ENCODE measurements at places on chromosomes 4 and X. TPM values are rescaled to one million over a fixed set of nuclear protein-coding genes. Genes with fewer than 3 reads are reported as not detected.

GRCh38 chrX:129653181-129653970 lies 1.4 kb downstream of the APLN start:
- no peak for DNase-seq

DNA sequence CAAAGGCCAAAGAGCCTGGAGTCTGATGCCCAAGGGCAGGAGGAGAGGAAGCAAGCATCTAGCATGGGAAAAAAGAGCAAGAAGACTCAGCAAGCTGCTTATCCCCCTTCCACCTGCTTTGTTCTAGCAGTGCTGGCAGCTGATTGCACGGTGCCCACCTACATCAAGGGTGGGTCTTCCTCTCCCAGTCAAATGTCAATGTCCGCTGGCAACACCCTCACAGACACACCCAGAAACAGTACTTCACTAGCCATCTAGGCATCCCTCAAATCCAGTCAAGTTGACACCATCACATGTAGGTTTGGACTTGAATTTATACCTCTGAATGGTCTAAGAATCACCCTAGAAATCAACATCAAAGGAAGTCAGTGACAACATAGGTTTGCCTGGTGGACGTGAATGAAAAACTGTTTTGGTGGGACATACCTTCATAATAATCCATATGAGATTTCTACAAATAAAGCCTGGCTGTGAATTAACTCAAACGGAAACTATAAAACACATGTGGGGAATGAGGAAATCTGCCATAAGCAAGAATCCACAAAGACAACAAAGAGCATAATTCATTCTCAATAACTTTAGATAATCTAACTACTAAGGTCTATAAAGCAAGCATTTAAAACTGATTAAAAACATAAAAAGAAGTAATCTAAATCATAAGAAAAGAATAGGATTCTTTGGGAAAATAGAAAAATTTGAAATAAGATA lies 185.8 kb upstream of the JADE1 start:
- no peak for DNase-seq

DNA sequence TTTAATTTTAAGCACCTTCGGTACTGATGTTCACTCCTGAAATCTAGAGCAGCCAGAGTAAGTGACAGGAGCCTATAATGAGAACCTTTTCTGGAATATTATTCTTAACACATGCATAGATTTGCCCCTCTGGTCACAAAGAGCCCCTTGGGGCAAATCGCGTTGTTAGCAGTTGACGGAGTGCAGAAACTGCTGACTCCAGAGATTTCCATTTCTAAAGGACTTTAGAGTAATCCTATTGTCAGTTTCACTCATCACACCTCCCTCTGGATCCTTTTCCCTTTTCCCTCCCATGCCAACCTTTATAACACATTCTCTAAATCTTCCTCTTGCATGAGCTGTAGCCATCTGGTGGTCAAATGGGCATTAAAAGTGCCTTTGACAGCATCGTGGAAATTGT lies 264.9 kb upstream of the PRPS2 start:
- DNase-seq = no peak

DNA sequence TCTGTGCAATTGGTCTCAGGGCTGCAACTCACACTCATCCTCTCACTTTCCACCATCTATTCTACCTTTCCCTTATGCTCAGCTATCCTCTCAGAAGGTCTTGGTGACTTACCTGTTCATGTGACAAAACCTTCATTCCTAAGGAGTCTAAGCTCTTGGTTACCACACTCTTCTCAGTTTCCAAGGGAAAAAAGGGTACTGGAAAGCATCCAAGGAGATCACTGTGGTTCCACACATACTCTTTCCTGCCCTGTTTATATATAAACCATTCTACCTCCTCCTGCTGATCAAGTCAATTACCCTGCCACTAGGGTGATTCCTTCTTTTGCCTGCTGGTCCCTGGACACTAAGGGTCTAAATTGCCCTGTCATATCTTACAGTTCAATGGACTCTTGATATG lies 57.2 kb upstream of the MAML3 start:
- DNase-seq = no peak

DNA sequence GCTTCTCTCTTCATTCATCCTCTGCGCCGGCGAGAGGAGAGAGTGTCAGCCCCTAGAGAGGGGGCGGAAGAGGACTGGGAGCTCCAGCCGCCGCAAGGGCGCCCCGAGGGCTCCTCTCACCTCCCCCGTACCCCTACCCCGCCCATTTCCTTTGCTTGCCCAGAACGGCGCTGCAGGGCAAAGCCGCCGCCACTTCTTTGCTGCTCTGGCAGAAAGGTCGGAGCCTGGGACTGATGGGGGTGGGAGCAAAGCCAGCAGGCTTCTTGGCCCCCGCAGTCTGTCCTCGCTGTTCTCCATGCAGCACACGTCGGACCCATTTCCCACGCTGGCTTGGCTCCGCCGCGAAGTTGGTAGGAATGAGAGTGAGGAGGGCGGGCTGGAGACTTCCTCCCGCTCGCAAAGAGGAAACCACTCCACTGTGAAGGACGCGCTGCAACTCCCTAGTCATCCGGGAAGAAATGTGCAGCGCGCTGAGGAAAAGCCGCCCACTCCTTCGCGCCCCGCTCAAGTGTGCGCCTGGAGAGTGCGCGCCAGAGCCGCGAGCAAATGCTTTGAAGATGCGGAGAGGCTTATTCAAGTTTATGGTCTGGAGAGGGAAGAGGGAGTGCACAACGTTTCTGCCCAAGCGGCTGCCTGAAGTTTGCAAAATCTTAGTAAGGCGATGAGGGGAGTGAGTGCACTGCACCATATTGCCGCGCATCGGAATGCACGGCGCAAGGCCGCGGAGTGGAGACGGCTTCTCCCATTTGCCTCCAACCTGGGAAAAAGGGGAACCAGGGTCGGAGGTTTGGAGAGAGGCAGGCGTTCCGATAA lies 2.8 kb upstream of the PCDH7 start:
- peak; percentile 70 for DNase-seq

DNA sequence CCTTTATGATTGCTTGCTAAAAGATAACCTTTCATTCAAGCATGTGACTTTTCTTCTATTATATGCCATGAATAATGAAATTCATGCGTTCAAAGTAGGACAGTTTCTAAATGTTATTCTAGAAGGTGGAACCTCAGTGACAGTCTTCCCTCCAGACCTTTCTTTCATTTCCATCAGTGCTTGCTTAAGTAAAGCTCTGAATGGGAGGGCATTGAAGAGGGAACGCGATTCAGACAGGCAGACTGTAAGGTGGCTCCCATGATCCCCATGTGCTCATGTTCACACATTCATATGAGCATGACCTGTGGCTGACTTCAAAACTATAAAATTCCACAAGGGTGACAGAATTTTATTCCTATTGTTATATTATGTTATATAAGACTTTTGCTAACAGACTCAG lies 1367.3 kb upstream of the IGFBP7 start:
- DNase-seq = no peak

- DNase-seq = no peak
These were observed 198.9 kb upstream of the PPP1R2C start for GRCh38 chrX:42976746-42977366.

GRCh38 chrX:134623293-134624045 lies 34.8 kb downstream of the PLAC1 start:
- DNase-seq = peak; percentile 44

- DNase-seq = no peak
These were observed 1.0 kb upstream of the ACSL1 start for GRCh38 chr4:184826691-184827270.

Gene TCEAL9
- 94.4 TPM for total RNA-seq

Gene IBSP
- not detected for total RNA-seq

Gene CXorf49
- total RNA-seq = not detected

Gene ABCD1
- total RNA-seq = 4.7 TPM

Gene MAB21L2
- total RNA-seq = 11.7 TPM

Gene CYP4V2
- 3.9 TPM for total RNA-seq

Gene TLL1
- total RNA-seq = not detected

Data from IMR-90 (cell line).